NCI-H1092 treated with DMSO at 0.1 percent for 48 hours (cell line): ENCODE measurements at places on chromosomes 12 and 14.
A peak's percentile ranks its signal among the peaks of the same experiment; 100 is the strongest.

GRCh38 chr12:47722136-47722834 lies 3.0 kb downstream of the ENDOU start:
- DNase-seq, result no peak

GRCh38 chr12:12612358-12612757 lies 682 bp downstream of the CREBL2 start:
- DNase-seq, result peak; percentile 27

DNA sequence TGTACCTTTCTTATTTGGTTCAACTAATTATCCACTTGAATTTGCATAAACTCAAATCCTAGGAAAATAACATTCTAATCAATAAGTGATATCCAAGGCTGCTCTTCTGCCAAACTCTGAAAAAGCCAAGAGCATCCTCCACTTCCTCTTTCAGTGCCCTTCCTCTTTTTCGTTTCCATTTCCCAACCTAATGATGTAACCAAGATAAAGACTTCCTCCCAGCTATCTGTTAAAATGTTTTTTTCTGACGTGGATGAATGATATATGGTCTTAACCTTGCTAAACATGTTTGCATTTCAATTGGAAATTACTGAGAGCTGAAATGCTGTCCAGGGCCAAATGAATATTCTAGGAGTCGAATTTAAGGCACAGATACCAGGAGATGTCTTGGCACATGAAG lies 459.5 kb upstream of the PDE3A start:
- DNase-seq, result no peak

GRCh38 chr14:34129927-34130552 lies 179.2 kb upstream of the EGLN3 start:
- no peak for DNase-seq

DNA sequence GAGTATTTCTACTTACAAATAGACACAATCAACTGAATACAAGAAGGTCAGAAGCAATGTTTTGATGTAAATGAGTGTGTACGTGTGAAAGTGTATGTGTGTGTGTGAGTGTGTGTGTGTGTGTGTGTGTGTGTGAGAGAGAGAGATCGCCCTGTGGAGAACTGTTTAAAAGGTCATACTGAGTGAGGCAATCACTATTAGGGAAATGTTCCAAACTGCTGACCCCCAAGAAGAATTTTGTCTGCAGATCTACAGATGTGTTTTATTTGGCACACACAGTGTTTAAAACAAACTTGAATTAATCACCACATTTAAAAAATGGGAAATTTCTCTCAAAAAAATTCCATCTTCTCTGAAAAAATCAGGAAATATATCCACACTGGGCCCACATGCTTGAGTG lies 1069.1 kb downstream of the SLC6A15 start:
- no peak for DNase-seq
